Activated T-cell treated with anti-CD3 and anti-CD28 coated beads for 24 hours (primary cell): ENCODE measurements at places on chromosomes 12 and 14.
A peak's percentile ranks its signal among the peaks of the same experiment; 100 is the strongest.

DNA sequence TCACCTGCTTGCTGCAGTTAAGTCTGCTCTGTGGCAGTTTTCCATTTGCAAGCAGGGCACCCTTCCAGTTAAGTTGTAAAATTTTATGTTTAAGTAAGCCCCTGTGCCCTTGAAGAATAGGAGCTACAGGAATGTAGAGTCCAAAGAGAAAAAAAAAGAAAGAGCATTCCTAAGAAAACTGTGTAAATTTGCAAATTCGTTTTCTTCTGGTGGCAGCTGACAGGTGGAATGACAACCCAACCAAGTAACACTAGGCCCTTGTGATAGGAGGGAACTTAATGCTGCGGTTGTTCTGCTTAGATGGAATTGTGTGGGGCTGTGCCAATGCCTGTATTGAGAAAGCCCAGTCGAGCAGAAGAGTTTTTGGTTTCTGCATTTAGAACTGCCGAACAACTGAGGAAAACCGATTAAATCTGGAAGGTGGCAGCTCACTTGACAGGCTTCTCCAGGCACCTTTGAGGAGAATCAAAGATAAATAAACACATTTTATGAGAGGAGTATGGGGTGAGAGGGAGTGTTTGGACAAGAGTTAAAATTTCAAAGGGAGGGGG is 280.0 kb downstream of the RAD51B start:
- no peak for DNase-seq

DNA sequence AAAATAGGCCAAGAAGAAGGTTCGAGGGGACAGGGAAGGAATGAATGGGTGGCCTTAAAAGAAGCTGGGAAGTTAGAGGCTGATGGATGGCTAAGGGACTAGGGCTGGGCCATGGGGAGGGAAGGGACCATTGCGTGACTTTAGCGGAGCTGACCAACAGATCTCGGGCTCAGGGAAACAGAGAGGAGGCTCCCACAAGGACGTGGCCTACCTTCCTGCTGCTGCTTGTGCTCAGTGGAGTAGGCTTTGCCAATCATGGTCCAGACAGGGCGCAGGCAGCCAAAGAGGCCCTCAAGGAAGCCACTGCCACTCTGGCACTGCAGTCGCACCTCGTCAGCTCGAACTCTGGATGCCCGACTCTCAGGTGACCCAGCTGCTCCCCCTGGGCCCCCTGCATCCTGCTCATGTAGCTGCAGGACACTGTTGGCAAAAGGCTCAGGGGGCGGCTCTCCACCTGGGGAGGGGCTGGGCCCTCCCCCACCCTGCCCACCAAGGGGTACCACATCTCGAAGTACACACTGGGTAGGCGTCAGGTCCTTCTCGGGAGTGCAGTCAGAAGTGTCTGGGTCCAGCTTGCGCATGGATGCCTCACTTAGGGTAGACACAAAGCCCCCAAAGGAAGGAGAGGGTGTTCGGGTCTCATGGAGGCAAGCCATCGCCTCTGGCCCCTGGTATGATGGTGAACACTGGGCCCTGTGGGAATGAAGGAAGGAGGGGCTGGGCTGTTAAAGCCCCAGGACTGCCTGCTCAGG is 12.3 kb downstream of the MAP3K12 start:
- DNase-seq = no peak

- DNase-seq = no peak
Observed at GRCh38 chr12:6494258-6494743, 399 bp downstream of the NCAPD2 start.

- DNase-seq = no peak
Observed at GRCh38 chr12:15256761-15257160, 35.5 kb upstream of the RERG start.

GRCh38 chr14:104349950-104350349 is 211.6 kb downstream of the KIF26A start:
- DNase-seq = no peak

- DNase-seq = no peak
Observed at GRCh38 chr12:80352474-80352873, 91.6 kb upstream of the PTPRQ start.

GRCh38 chr12:7884689-7885088 is 12.0 kb upstream of the SLC2A14 start:
- no peak for DNase-seq

DNA sequence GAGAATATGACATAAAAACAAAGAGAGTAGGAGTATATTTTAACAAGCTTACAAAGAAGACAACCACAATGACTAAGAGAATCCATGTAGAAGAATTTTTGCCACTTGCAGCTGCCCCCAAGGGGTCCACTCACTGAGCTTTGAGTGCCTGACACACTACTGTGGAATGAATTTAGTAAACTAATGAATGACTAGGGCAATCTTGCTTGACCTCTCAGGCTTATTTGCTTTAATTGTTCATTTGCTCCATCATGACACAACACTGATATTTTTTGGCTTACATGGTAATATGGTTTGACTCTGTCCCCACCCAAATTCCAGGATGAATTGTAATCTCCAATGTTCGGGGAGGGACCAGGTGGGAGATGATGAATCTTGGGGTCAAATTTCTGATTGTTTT is 249.1 kb upstream of the FAR2 start:
- no peak for DNase-seq

GRCh38 chr12:24398605-24399004 is 449.1 kb upstream of the SOX5 start:
- DNase-seq = no peak

- DNase-seq = no peak
Observed at GRCh38 chr14:49896966-49897365, 4.1 kb downstream of the ARF6 start.

- DNase-seq = no peak
Observed at GRCh38 chr12:2924019-2924418, 33.3 kb downstream of the TULP3 start.

DNA sequence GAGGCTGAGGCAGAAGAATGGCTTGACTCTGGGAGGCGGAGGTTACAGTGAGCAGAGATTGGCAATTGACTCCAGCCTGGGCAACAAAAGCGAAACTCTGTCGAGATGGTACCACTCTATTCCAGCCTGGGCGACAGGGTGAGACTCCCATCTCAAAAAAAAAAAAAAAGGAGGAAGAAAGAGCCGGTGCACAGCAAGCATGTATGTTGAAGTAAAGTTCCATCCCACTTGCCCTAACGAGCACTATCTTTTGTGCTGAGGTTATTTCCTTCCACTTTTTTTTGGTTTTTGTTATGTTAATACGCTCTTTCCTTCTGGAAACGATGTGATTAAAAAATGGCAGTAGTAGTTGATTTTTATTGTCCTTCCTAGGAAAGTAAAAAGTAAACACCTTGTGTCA is 19.5 kb upstream of the GOLGA5 start:
- DNase-seq = no peak

GRCh38 chr12:47032644-47033043 is 46.8 kb upstream of the PCED1B start:
- no peak for DNase-seq

DNA sequence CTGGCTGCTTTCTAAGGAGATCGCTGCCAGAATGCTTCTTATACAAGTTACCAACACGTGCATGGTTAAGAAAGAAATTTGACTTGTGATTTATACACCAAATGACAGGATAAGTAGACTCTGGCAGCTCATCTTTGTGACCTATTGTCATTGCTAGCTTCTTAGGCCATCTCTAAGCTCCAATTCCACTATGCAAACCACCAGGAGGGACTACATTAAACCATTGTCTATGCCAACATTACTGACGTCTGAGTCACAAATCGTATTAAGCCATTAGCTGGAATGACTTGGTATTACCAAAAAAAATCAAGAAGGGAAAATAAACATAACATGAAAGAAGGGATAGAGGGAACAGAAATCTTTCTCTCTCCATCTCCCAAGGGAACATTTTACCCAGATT is 15.8 kb upstream of the VPS33A start:
- DNase-seq = no peak

GRCh38 chr14:101075025-101075800 is 171.7 kb upstream of the RTL1 start:
- no peak for DNase-seq

- DNase-seq = no peak
Observed at GRCh38 chr14:69270795-69271708, 11.1 kb downstream of the GALNT16 start.

DNA sequence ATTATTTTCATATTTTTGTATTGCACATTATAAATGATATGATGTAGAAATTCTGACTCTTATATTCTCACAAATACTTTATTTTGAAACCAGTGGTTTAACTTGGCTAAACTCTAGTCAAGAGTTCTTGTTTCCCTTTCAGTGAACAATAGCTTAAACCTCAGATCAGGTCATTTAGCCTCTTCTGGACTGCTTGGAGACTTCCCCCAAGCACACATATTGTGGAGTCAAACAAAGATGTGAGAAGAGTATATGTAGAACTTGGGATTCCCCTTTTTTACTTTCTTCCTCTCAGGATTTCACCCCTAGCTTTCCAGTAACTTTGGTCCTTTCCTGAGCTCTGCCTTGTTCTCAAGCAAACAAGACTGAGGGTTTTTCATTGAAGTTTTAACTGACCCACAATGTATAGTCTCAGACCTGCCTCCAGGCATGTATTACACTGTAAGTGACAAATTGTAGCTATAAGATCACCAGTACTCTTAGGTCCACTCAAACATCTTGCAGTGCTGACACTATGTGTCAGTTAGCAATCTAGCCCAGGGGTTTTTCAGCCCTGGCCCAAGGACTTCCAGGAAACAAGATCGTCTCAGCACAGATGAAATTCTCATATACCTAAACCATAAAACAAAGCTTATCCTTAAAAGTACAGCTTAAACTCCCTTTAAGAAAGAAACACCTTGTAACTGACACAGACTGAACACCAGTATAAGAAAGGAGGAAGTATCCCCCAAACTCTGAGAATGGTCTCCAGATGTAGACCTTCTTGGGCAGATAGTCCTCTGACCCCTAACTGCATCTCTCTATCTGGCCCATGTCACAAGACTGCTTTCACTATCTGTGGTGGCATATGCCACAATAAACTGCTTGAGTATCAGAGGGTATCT is 98.6 kb downstream of the SLC6A15 start:
- DNase-seq = no peak

- DNase-seq = no peak
Observed at GRCh38 chr14:105094193-105094907, 29.1 kb upstream of the GPR132 start.

GRCh38 chr12:19744705-19745218 is 305.5 kb downstream of the AEBP2 start:
- DNase-seq = no peak

- DNase-seq = no peak
Observed at GRCh38 chr14:44438936-44439335, 68.1 kb downstream of the FSCB start.

GRCh38 chr12:123457980-123458779 is at the start of gene SNRNP35:
Gene SNRNP35 (plus strand): TSS chr12:123458139. CDS start chr12:123465541, 7,402 bp downstream.
- DNase-seq = peak; percentile 80

- DNase-seq = no peak
Observed at GRCh38 chr14:77314043-77314442, 6.6 kb downstream of the POMT2 start.

- DNase-seq = no peak
Observed at GRCh38 chr14:79274641-79275291, 936.5 kb downstream of the DIO2 start.

DNA sequence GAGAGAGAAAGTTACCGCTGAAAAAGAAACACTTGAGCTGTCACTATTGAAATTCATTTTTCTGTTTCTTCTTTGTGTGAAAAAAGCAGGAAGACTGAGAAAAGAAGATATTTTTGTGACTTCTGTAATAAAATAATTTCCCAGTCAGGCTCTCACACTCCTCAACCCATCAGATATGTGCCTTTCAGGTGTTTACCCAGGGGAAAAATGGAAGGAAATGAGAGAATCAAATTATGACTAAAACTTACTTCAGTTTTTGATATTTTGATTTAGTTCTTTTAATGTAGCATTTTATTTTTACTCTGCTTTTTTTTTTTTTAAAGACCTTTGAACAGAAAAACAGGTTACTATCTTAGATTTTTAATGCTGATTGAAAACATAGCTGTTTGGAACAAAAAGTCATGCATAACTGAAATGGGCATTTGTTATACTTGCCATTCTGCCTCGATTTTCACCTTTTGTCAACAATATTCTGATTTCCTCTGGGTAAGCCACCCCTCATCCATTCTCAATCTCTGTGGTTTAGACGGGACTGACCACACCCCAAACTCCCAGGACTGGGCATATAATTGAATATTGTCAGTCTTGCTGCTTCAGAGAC is 133.2 kb upstream of the KRR1 start:
- no peak for DNase-seq

- no peak for DNase-seq
Observed at GRCh38 chr12:27237790-27238771, 6.0 kb upstream of the STK38L start.

GRCh38 chr12:11902525-11902875 is 168.2 kb upstream of the BCL2L14 start:
- DNase-seq = no peak

GRCh38 chr12:68972595-68972994 is 39.6 kb upstream of the CPM start:
- no peak for DNase-seq

DNA sequence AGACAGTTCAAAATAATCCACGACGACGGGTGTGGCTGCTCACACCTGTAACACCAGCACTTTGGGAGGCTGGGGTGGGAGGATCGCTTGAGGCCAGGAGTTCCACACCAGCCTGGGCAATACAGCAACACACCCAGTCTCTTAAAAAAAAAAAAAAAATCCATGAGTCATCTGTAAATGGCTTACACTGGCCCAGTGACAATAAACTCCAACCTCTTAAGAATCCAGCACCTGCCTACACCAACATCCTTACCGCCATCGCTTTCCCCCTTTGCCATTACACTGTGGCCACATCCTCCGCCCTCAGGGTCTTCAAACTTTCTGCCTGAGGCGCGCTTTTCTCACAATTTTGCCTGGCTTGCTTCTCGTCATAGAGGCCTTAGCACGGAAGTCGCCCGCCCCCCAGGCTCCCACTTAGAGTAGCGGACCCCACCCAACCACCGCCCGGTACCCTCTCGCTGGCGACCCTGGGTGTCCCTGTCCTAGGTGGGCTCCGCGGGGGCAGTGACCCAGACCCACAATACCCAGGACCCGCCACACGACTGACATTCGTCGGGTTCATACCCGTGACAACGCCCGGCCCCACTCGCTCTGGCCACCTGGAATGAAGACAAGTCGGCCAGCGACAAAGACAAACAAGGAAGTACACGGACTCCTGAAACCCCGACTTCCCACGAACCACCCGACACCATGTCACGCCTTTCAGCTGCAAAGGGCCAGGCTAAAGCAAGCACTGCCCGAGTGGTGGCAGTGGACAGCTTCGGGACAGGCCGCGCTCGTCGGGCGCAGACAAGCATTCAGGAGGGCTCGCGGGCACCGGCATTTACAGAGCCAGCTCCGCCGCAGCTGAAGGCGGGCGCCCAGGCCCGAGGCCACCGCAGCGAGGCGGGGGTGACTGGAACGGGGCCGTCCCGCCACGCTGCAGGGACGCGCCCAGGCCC is 636 bp downstream of the GOLGA3 start:
- DNase-seq = no peak

GRCh38 chr14:42877716-42878115 is 1271.0 kb downstream of the LRFN5 start:
- no peak for DNase-seq

GRCh38 chr12:78305808-78306207 is 475.1 kb downstream of the NAV3 start:
- no peak for DNase-seq
